ENCODE measurements at places on chromosomes 16 and 17.

- no peak for DNase-seq
Observed at GRCh38 chr16:19123535-19124178, 9.9 kb downstream of the ITPRIPL2 start.

- peak; percentile 80 for DNase-seq
Observed at GRCh38 chr16:14007450-14007849, 63.7 kb upstream of the MRTFB start.

GRCh38 chr17:36188891-36189306, 7.7 kb downstream of the CCL3L1 start:
- no peak for DNase-seq

DNA sequence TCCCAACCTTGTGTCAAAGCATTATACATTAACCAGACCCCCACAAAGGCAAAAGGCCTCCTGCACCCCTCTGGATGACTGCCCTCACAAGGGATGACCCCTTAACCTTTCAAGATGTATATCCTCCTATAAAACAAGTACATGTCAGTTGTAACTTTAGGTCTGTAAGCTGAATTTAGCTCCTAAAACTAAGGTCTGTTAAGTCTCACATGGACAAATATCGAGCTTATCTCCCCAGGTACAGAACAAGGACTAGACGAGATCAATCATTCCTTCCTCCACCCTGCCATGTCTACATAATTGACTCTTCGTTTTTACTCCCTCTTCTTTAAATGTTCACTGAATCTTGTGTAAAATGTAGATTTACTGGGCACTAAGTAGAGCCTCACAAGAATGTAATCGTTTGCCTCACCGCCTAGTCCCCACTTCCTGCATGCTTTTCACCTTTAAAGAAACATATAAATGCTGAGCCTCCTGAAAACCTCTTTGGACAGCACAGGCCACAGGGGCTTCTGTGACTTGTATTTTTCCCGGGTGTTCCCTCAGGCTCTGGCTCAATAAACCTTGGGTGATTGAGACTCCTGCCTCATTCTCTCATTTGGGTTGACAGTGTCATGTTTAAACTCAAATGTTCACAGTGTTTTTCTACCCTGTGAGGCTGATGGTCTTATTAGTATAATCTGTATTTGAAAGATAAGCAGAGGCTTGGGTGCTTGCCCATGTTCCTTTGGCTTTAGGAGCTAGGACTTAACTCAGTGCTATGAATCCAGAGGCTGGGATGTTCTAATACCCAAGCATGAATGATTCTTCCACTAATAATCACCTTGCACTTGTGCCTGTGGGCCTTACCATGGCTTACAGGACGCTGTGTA, 37.6 kb downstream of the MMD start:
- DNase-seq = no peak

DNA sequence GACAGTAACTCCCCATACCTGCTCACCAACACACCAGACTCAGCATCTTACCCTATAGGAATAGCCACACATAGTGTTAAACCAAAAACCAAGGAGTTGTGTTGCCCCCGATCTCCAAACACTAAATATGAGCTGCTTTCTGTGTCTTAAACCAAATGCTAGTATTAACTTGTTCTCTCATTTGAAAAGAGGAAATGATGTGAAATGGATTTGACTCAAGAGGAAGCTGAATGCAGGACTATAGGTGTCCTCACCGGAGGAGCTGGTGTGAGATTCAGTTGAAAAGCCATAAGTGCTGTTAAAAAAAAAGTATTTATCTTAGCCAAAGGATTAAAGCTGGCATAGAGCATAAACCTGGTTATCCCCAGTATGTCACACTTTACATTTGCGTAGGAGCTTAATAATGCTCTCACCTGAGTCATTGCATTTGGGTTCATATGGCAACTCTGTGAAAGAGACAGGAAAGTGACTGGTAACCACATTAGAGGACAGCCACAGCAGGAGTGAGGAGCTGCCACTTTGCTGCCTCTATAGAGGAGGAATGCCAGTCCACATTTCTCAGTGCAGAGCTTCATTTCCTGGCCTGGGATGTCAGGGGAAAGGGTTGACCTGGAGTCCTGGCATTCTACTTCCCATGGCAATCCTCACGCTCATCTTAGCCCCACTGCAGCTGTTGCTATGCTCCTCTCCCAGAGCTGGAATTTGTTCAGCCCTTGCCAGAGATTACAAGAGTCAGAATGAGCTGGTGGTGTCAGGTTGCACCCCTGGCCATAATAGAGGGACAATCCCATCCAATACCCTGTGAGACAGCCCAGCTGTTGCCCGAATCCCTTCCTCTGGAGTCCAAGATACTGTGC, 143.3 kb upstream of the ANKFN1 start:
- no peak for DNase-seq

DNA sequence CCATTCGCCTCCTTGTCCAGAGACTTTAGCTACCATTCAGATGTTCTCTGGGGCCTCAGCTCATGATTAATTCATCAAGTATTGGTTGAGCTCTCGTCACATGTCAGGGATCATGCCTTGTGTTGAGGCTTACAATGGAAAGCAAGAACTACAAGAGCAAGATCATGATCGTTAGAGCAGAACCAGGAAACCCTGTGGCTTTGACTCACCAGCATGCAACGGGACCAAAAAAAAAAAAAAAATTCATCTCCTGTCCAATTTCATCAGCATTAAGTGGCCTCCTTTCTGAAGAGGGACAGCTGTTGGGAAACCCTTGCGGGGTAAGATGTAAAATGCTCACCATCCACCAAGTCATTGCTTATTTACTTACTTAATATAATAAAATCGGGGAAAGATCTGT, 12.1 kb upstream of the USP10 start:
- peak; percentile 84 for DNase-seq

DNA sequence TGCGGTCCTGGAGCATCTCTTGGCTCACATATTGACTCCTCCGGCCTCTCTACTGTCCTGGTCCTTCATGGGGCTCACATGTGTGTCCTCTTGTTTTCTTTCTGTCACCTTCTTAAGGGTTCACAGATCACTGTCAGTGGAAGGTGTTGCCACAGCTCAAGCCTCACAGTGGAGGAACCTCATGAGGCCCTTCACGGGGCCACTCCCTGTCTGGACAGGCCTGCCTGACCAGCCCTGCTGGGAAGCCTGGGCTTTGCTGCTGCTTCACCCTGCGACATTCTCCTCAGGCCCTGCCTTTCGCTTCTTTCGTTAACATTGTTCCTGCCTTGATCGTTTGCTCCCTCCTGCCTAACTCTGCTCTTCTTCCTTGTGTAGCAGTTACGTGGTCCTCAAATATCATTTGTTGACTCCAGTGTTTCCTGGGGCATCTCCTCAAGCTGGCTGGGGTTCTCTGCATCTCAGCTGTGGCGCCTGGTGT, 55.9 kb downstream of the WDR45B start:
- no peak for DNase-seq

- no peak for DNase-seq
Observed at GRCh38 chr16:27969574-27969973, 93.9 kb downstream of the GSG1L start.

- DNase-seq = no peak
Observed at GRCh38 chr17:16439303-16439791, 24.0 kb downstream of the TRPV2 start.
